GF-D8 (cell line): ENCODE measurements at places on chromosomes 2 and 18.
A peak's percentile ranks its signal among the peaks of the same experiment; 100 is the strongest.

DNA sequence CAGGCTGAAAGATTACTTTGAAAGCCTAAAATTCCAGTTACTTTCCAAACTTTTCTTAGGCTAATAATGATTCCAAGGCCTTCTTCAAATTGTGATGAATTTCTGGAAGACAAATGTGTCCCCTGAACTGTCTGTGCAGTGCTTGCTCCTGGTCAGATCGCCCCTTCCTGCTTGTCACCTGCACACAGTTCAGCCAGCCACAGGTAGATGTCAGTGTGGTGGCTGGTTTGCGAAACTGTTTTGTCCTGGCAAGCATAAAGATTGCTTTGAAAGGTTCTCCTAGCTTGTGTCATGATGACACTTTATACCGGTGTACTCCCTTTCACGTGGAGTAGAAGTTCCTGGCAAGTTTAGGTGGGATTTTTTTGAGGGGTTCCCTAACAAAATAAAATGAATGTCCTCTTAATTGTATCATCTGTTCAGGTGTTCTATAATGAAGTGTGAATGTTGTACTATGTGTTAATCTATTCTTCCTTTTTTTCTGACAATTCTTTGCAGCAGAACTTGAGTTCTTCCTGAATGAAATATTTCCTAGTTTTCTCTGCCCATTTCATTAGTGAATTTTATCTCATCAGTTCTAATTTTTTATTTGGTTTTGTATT lies 298.8 kb downstream of the ZNF407 start:
- DNase-seq: no peak

GRCh38 chr18:52288403-52289004 lies 51.5 kb upstream of the DCC start:
- DNase-seq: no peak

DNA sequence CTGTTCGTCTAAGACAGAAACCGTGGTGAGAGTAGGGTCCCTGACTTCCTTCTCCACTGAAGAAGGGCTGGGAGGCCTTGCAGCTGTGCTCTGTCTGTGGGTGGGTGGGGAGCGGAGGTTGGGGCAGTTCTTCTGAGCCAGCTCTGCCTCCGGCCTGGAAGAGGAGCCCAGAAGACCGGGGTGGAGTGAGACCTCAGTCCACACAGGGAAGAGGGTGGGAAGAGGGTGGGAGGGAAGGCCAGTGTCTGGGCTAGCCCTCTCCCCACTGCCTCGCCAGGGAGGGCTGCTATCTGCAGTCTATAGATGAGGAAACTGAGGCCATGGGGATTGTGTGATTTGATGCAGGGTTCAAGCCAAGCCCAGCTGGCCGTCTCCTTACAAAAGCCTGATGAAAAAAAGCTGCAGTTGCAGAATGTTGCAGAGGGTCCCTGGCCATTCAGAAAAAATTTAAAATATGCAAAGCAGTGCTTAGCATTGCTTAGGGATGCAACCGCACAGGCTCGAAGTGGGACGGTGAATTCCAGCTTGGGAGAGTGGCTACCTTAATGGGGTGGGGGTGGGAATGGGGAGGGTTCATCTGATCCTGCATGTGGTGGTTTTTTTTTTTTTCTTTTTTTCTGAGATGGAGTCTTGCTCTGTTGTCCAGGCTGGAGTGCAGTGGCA lies 181.6 kb upstream of the HS6ST1 start:
- DNase-seq: no peak

- no peak for DNase-seq
Measured at GRCh38 chr2:142725386-142725785, 152.1 kb upstream of the KYNU start.

- no peak for DNase-seq
Measured at GRCh38 chr2:132368191-132368590, 48.4 kb upstream of the GPR39 start.

DNA sequence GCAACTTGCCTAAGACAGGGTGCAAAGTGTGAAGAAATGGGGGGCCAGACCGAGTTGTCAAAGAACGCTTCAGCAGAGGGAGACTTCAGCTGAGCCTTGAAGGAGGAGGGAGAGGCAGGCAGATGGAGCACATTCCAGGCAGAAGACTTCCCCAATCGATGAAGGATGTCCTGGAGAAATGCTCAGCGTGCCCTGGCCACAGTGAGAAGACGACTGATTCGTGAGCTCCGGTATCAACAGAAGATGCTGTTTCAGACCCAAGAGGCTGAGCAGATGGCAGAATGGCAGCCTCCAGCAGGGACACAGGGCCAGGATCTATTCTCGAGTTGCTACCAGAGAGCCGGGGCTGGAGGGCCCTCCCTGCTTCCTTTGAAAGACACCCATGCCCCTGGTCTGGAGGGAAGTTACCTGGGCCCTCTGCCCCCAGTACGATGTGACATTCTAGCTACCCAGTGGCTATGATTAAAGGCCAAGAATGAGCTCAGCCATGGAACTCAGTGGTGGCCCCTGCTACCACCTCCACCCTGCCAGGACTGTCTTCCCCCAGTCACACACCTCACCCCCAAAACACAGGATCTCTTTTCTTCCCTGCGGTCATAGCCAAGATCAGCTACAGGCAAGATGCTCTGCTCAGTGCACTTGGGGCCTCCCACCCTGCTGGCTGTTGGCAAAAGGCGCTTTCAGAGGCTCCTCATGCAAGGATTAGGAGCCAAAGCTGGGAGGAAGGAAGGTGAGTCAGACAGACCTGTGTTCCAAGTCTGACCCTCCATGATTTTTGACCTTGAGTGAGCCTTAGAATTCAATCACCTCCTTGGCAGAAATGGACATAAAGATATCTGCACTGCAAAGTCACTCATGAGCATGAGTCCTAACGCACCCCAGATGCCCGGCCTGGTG lies 84.3 kb downstream of the TFCP2L1 start:
- DNase-seq: no peak

- DNase-seq: peak; percentile 58
Measured at GRCh38 chr2:43221763-43222474, 4.5 kb downstream of the ZFP36L2 start.

- no peak for DNase-seq
Measured at GRCh38 chr18:79166702-79167101, 97.5 kb downstream of the ATP9B start.

DNA sequence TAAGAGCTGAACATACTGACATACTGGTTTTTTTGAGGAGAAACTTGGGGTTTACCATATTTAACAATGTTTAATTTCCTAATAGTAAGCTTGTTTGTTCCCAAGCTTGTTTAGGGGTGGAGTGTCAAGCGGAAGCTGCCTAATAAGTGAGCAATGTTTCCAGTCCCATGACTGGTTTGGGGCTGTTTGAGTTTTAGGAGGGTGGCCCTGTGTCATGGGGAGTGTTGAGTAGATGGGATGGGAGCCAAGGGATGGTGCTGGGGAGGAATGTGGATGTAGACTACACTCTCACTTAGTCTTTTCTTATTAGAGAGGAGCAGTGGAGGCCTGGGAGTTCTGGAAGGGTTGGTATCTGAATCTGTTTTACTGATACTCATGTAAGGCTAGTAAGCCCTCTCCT lies 128.5 kb downstream of the TANC1 start:
- no peak for DNase-seq
